ENCODE measurements at places on chromosomes 6 and 20. TPM values are rescaled to one million over a fixed set of nuclear protein-coding genes. Genes with fewer than 3 reads are reported as not detected.

Gene NSFL1C
- total RNA-seq, result 74.2 TPM

Gene ELOVL2
- not detected for total RNA-seq

Gene BHLHE23
- total RNA-seq, result not detected

Gene FNDC11
- total RNA-seq, result 0.44 TPM

Gene MLN
- total RNA-seq, result not detected

GRCh38 chr6:108127056-108127455 lies 38.8 kb upstream of the NR2E1 start:
- no peak for DNase-seq

DNA sequence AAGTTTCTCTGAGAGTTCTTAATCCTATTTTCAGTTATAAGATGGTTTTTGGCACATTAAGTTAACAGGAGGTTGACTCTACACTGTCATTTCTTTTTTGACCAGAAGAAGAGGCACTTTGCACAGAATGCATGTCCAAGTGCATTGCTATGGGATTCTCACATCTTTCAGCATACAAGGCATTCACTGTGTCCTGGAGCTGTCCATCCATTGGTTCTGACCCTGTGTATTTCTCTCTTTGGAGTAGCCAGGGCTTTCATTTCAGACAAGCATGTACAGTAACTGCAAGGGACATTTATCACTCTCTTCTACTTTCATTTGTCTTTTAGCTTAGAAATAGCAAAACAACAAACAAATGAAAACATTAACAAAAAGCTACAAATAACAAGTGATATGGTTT lies 275.1 kb upstream of the IMPG1 start:
- DNase-seq, result no peak

- no peak for DNase-seq
These were observed 214.1 kb downstream of the COL12A1 start for GRCh38 chr6:74991573-74992332.

GRCh38 chr6:126376682-126377081 lies 36.8 kb downstream of the CENPW start:
- no peak for DNase-seq

DNA sequence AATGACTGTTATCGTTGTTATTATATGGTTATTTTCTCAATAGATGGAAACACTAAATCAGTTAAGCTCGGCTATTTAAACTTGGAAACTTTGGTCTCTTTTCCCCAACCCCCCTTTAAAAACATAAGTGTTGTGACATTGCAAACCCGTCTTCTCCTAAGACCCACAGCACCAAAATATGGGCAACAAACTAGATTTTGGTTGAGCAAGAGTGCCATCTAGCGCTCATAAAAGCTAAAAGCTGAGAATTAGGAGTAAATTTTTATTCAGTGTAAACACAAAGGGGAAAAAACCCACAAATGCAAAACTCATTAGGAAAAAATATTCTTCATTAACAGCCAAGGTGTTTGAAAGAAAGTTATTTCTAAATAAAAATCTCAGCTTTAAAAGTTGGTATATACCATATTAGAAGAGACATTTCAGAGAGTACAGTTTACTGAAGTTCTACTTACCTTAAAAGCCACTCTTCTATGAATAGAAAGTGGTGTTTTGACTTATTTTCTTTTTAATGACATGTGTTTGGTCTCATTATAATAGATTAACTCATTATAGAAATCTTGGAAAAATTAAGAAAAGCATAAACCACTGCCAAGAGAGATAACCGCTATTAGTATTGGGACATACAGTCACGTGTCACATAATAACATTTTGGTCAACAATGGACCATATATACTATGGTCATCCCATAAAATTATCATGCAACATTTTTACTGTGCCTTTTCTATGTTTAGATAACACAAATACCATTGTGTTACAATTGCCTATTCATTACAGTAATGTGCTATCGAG lies 21.1 kb downstream of the SESN1 start:
- DNase-seq, result no peak

DNA sequence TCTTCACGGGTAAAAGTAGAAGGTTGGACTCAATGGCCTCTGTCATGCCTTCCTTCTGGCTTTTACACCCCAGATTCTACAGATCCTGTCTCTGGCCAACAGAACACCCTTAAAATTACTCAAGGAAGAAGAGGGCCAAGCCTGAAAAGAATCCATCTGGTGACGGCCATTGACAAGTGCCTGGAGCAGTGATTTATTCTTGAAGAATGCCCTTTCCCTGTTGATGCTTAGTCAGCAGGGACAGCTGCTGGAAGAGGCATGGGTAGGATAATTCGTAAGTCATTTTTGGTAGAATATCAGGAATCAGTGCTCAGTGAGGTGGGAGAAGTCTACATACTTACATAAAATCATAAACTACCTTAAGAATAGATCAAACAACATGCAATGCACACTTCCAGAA lies 397.9 kb downstream of the SAMD5 start:
- DNase-seq, result no peak

GRCh38 chr20:14478126-14478525 lies 140.7 kb upstream of the FLRT3 start:
- no peak for DNase-seq

DNA sequence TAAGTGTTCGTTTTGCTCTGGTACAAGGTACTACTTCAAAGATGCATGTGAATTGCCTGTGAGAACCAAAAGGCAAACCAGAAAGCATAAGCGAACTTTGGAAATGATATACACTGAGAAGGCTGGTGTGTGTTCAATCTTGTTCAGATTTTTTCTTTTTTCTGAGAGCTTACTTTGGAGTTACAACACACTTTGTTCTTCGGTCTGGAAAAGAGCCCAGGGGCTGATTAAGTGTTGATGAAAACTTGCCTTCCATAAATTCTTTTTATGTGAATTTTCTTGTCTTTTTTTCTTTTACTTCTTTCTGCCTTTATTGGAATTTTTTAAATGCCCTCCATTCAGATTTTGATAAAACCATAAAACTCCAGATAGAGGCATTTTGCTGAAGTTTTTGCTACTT lies 395.1 kb upstream of the SASH1 start:
- DNase-seq, result no peak

GRCh38 chr6:144510859-144511258 lies 225.7 kb downstream of the UTRN start:
- DNase-seq, result no peak
